NCI-H774 (cell line): ENCODE measurements at places on chromosomes 11 and 22.

DNA sequence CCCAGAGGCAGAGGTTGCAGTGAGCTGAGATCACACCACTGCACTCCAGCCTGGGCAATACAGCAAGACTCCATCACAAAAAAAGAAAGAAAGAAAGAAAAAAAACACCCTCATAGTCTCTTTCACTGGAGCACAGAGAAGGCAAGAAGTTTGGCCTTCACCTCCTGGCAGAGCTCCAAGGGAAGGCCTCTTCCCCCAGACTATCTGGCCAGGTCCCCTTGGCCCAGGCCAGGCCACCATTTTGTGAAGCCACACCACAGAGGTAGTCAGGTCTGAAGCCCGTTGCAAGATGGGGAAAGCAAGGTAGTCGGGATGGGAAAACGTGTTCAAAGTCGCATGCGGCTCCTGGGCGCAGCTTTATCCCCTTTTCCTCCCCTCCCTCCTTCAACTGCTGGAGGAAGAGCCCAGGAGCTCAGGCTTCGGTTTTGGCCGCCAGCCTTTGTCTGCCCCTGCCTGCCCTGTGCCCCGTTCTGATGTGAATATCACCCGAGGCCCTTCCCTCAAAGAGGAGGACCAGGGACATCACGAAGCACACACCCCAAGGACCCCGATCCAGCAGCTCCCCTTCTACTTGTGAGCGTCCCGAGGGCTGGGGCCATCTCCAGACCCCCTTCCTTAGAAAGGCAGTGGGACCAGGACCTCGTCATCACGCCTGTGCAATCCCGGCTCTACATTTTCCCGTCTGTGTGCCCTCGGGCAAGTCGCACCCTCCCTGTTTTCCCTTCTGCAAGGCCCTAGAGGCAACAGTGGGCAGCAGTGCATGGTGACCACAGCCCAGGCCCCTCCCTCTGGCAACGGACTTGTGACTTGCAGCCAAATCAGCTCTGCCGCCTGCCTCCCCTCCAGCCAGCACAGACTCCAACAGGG is 17.7 kb downstream of the CABP7 start:
- no peak for DNase-seq

- no peak for DNase-seq
These were observed 25.7 kb downstream of the CLTCL1 start for GRCh38 chr22:19265779-19266178.

DNA sequence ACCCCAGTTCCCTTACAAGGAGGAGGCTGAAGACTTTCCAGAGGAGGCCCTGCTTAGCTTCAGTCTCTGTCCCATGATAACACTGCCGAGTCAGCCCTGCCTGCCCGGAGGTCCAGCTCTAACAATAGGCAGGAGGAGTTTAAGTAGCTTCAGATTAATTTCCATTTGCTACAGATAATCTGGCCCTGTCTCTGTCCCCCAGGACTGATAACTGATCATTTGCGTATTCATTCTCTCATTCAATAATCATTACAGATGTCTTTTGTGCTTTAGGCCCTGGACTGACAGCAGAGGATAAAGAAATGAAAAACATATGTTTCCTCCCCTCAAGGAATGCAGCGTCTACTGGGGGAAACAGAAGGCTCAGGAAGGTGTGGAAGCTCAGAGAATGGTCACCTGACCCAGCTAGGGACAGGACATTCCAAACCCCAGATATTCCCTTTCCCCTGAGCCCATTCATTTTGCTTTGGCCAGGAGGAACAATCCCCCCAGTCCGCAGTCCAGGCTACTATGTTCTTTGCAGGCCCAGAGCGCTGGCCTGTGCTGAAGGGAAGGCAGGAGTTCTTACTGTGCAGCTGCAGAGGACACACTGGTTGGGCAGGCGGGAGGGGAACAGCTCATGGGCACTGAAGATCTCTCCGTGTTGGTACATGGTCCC is 20.8 kb downstream of the CHRDL2 start:
- no peak for DNase-seq

GRCh38 chr11:3201112-3201581 is 17.5 kb downstream of the MRGPRG start:
- DNase-seq, result no peak
